ENCODE measurements at places on chromosomes 4 and X.

DNA sequence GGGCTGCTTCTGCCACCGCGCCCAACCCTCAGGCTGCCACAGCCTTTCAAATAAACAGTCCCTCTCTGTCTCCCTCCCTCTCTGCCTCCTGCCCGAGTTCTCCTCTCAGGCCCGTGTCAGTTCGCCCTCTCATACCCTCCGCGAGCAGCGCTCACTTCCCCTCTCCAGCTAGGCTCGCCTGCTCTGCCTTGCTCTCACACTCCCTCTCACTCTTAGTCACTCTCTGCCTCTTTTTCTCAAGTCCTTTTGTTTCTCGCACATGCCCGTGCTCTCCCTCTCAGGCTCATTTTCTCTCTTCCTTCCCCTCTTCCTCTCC lies 3.2 kb downstream of the EFNB1 start:
- peak; percentile 89 for DNase-seq

GRCh38 chrX:103398421-103398864 lies 22.1 kb downstream of the BEX3 start:
- peak; percentile 86 for DNase-seq

DNA sequence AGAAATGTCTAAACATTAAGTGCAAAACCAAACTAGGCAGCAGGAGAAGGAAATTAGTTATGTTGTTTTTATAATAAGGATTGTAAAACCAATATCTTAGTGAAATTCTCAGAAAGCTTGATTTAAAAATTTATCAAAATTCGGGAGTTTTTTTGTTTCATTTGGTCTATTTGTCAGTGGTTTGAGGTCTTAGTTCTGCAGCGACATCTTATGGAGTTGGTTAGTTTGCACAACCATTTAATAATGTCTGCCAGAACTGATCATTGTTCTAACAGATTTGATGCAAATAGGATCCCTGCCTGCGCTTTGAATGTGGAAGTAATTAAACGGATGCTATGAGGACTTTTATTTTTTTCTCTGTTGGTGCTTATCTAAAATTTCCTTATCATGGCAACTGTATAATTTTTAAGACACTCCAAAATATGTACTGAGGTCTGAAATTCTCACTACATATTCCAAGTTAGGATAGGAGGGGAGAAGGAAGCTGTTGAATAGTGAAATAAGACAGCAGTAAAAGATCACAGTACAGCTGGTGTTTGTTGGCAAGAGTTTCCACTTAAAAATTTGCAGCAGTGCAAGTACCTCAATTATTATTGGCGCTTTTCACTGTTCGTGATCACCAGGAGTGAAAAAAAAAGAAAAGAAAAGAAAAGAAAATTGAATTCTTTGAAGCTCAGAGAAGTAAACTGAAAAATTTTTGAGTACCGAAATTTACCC lies 2521.4 kb downstream of the ARAP2 start:
- DNase-seq, result peak; percentile 16

DNA sequence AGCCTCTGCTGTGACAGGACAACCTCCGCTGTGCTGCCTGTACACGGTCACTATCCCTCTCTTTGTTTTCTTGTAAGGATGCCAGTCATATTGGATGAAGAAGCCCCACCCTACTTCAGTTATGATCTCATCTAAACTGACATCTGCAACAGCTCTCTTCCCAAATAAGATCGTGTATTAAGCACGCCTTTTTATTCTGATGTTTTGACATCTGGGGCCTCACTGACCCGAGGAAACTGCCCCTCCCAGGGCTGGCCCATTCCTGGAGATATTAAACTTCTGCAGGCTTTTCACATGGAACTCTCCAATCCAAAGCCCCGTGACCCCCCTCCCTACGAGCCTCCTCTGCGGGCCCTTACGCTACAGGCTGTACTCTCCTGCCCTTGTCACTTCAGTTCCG lies 232.0 kb downstream of the ARHGAP10 start:
- no peak for DNase-seq

- no peak for DNase-seq
Measured at GRCh38 chr4:37885496-37885895, 5.4 kb upstream of the TBC1D1 start.

Data from iris pigment epithelial cell (primary cell).